ENCODE measurements at places on chromosomes 7 and 10.

DNA sequence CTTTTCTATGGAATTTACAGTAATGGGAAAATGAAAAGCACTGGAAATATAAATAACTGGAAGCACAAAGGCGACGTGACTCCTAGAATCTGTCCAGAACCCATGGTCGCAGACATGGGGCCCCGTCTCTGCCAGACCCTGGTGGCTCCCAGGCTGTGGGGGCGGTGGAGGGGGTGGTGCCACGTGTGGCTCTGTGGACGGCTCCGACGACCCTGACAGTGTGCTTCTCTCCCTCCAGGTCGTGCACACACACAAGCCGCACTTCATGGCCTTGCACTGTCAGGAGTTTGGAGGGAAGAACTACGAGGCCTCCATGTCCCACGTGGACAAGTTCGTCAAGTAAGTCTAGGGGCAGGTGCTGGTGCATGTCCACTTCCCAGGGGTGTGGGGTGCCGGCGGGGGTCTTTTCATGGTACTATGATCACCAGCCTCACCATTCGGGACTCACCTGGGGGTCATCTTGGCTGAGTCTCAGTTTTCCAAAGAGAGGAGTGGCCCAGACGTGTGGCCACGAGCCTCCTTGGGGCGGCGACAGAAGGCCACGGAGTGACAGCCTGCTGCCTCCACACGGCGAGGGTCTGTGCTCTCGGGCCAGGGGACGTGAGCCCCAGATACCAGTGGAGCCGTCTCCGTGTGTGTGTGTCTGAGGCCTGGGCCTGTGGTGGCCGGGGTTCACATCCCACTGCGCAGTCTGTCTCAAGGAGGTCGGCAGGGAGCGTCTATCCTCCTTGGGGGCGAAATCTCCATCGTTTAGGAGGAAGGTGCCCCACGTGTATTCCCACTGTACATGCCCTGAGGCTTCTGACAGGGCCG is 108.2 kb downstream of the INPP5A start:
- DNase-seq, result no peak

DNA sequence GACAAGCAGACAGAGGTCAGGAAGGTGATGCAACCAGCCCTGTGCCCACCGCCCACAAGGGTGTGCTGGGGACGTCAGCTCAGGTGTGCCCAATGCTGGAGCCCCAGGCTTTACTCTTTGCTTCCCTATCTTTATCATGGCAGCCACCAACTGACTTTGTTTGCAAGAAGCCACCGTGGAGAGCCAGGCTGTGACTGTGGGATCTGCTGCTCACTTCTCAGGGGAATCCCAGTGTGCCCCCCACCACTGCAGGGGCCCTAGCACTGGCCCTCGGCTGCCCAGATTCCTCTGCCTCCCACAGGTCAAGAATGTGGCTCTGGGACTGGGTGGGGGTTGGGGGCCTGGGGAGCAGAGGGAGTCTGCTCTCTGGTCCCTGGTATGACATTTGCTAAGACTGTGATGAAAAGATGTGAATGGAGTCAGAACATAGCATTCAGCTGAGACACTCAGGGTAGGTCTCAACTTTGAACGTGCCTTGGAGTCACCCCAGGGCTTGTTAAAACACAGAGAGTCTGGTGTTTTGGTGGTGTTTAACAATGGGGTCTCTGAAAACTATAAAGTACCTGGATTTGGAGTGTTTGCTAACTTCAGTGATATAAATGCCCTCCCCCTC is 47.3 kb downstream of the ARHGAP22 start:
- DNase-seq, result no peak

DNA sequence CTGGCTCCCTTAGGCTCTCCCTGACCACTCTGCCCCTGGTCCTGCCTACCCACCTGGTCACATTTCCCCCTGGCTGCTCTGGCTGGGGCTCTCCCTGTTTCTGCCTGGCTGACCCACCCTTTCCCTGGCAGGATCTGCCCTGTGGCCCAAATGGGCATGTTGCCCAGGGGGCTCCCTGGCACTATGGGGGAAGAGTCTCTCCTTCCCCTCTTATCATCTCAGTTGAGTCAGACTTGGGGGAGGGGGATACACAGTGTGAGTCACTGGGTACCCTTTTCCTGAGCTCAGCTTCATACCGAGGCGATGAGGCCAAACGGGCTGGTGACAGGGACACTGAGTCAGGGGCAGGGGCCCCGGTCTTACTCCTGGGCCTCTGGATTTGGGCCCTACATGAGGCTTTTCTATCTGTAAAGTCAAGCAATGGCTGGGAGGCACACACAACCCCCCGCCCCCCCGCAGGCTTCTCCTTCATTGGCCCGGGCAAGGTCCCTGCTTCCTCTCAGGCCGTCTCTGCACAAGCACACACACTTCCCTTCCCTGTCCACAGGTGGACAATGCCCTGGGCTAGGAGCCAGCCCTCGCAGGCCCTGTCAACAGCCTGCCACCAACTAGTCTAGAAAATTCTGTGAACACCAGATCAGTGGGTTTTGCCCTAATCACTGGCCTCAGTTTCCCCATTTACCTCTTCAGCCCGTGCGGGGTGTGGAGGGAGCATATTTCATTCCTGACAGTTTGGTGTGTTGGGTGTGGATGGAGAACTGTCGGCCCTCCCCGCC is 627 bp upstream of the FLNC start:
- peak; percentile 63 for DNase-seq

DNA sequence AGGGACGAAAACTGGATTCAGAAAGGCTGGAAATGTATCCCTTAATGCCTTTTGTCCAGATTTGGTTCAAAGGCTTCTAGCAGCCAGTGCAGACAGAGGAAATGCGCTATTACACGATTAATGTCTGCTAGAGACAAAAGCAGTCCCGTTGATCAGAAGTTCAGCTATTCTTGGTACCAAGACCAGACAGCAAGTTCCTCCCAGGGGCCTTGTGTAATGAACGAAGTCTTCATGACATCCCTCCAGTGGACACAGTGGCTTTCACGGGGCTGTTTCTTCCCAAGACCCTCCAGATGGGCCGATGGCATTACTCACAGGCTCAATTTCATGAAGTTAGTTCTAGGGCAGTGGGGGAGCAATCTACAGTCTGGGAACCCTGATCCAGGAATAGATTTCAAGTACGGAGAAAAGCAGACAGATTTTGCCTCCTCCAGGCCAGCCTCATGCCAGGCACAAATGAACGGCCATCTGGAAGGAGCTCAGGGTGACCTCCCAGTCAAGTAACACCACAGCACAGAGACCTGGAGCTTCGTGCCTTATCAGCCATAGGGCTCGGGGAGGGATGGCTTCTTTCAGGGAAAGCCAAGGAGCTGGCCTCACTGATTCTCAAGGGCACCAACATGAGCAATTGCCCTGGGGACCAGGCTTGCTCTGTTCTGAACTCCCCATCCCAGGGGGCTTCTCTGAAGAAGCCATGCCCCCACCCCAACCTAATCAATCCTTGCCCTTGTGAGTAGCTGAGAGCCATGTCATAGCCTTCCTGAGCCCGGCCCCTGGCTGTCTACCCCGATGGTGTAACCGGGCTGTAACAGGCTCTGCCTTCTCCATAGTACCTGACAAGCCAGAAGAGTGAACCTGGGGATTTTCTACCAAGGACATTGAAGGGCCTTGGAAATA is 101.1 kb downstream of the PRKAG2 start:
- DNase-seq, result no peak

GRCh38 chr10:35639728-35640401 is 2.2 kb downstream of the FZD8 start:
- peak; percentile 71 for DNase-seq

DNA sequence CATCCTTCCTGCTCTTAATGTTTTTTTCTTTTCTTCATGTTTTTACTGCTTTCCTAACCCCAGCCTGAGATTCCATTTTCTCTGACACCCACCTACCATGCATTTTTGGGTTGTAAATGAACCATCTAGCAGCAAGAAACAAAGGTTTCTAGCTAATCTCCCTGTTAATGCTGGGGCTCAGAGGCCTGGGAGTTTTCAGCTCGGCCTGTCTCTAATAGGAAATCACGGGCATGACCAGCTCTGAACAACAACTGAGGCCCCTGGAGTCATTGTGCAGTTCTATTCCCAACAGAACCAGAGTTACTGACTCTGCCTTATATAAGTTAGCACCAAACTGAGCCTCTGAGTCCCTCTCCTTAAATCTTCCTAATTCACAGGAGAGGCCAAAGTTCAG is 134.8 kb downstream of the CFAP58 start:
- DNase-seq, result no peak

DNA sequence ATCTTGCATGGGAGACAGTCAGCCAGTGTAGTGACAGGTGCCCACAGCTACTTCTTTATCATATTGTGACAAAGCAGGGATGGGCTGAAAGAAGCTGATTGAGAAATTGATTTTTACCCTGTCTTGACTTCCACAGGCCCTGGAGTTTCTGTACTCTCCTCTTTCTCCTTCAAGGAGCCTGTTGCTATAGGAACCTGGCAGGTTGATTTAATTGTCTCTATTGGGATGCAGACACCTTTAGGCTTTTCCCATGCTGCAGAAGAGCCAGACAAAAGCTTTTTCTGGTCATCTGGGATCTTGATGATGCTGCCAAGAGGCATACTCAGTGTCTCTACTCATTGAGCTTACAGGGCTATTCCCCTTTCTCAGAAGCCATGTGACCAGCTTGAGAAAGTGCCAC is 754.8 kb downstream of the KCNMA1 start:
- DNase-seq, result no peak

GRCh38 chr10:125709553-125710474 is 9.7 kb upstream of the EDRF1 start:
- DNase-seq, result no peak

DNA sequence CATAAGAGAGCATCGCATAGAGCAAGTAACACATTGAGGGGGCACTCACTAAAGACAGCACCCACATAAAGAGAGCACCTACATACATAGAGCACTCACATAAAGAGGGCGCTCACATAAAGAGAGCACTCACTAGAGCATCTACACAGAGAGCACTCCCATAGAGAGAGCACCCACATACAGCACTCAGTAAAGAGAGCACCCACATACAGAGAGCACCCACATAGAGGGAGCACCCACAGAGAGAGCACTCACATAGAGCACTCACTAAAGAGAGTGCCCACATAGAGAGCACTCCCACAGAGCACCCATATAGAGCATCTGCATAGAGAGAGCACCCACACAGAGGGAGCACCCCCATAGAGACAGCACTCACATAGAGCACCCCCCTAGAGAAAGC is 47.8 kb downstream of the INSIG1 start:
- DNase-seq, result no peak

GRCh38 chr7:106057204-106057961 is 54.7 kb downstream of the SYPL1 start:
- DNase-seq, result no peak

GRCh38 chr7:31027161-31027965 is 24.7 kb upstream of the ADCYAP1R1 start:
- DNase-seq, result peak; percentile 66

DNA sequence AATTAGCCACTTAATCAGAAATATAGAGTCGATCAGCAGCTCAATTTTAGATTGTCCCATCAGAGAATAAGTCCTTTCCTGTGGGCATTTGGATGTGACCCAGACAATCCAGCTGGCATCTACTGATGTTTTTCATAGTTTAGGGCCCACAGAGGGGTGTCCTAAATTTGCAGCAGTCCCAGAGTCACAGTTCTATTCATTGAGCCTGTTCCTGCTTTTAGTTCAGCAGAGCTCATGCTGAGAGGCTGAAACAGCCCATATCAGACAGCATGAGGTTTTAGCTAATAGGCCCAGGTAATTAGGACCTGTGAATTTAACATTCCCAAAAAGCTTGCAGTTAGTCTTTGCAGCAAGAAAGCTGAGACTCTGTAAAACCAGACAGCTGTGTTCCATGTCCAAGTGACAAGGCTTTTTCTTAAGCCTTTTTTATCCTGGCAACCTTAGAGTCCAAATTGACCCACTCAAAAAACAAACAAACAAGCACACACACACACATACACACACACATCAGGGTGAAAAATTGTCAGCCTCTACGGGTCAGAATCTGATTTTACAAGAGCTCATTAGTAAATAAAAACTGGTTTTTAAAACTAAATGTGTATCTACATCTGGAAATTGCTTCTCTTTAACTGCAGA is 33.7 kb downstream of the ANKIB1 start:
- DNase-seq, result peak; percentile 24

DNA sequence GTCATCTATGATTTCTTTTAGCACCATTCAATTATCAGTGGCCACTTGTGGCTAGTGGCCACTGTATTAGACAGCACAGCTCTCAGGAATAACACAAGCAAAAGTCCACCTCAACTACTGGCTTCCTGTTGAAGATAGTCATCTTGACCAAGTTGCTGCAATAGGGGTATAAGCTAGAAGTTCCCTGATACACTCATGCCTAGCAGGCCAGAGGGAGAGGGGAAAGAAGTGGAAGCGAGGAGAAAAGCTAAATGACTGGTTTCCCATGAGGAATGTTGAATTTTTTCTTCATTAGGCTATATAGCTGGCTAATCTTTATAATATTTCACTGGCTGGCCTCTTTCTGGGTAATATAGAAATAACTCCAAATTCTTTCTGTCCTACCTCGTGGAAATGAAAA is 327.5 kb upstream of the MEOX2 start:
- DNase-seq, result no peak

GRCh38 chr7:141381794-141382427 is 169.3 kb upstream of the AGK start:
- DNase-seq, result no peak

DNA sequence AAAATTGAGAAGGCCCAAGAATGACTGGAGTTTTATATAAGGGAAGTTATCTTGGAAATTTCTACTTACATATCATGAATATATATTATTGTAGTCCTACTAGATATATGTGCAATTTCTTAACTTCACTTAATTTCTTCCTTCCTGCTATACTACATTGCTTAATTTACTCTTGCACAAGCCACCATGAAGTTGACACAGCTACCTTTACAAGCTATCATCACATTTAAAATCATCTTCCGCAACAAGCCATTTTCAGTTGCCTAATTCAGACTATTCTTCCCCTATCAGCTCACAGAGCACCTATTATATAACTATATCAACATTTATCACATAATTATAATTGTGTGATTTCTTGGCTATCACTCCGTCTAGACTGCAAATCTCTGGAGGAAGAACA is 418.4 kb downstream of the PARD3 start:
- DNase-seq, result no peak

DNA sequence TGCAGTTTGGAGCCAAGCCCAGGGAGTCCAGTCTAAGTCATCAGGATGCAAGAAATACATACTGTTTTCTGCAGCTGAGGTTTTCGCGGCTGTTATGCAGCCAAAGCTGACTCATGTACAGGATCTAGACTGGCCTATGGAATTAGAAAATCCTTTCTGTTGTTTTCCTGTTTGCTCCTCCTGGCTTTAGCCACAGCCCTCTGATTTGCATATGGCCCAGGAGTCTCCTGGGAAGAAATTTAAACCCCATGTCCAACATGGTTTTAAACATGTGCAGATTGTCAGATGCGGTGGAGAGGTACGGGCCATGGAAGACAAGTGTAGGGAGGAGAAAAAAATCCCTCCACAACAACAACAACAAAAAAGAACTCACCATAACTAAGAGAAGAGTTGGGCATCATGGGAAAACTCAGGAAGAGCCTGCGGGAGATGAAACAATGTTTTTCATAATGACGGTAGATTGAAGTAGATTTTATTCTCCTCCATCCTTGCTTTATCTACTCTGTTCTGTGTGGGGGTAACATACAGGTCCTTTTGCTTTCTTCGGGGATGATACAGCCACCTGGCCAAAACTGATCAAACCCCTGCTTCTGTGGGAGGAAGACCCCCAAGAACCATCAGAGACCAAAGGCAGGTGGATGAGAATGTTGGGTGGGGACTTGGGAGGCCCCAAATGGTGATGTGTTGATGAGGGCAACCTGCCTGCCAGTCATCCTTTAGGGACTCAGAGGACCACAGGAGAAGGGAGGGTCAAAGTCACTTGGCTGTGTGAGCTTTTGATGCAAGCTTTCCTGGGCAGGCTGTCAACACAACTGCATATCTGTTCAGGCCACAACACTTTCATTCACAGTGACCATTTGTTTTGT is 29.8 kb upstream of the GNA12 start:
- DNase-seq, result peak; percentile 89

- DNase-seq, result no peak
Observed at GRCh38 chr10:30172673-30173072, 113.3 kb upstream of the JCAD start.

Data from ELF-1 (cell line).